Fibroblast of the conjunctiva (primary cell): ENCODE measurements at places on chromosomes 12 and 14.

DNA sequence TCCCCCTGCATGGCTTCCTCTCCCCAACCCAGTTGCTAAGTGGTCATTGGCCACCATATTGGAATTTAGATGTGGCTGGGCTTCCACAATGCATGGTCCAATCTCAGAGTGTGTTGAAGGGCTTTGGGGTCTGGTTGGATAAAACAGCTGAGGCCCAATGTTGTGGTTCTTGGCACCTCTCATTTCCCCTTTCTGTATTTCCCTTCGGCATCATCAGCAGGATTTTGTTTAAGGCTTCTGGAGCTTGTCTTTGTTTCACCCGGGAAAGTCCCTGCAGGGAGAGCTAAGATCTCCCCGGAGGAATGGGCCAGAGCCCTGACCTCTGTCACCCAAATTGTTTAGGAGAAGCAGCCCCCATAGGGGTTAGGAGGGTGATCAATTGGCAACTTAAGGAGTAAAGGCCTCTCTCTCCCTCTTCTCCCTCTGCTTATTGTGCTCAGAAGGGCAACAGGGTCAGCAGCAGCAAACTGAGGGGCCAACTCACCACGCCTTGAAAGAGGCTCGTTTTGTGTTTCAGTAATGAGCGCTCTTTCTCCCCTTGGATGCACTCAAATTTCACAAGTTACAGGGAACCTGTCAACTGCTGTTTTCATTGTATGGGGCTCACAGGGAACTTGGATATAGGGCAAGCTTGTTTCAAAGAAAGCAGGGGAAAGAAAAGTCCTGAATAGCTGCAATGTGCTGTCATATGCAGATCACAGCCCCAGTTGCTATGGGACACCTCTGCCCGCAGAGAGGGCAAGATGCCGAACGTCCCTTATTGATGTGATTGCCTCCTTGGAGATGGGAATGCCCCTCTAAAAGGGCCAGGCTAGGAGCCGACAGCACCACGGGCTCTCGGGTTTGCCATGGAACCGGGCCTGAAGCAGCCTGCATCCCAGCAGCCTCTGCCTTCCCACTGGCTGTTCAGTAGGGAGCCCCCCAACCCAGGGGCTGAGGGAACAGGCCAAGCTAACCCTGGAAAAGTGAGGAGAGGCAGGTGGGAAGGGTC lies 223.7 kb downstream of the ZFP36L1 start:
- no peak for DNase-seq

- DNase-seq: no peak
These were observed 13.7 kb downstream of the ARID2 start for GRCh38 chr12:45743247-45743646.

GRCh38 chr14:63448841-63449240 lies 94.3 kb downstream of the PPP2R5E start:
- DNase-seq: no peak

- DNase-seq: no peak
These were observed 396.7 kb upstream of the OR4E1 start for GRCh38 chr14:22070119-22070982.

GRCh38 chr12:91178781-91179180 lies 3.8 kb downstream of the DCN start:
- no peak for DNase-seq

DNA sequence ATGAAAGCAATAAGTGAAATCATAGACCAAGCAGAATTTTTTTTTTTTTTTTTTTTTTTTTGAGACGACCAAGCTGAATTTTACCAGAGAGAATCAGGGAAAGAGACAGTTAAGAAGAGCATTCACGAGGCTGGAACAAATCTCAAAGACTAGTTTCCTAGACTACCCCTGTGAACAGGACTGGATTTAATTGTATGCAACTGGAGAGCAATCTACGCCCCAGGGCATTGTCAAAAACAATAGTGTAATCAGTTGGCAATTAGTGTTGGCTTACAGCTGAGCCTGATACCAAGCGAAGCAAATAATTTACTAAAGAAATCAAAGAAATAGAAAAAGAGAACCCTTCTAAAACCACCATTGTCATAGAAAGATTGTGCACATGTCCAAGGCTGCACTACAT lies 232.9 kb upstream of the CPNE8 start:
- no peak for DNase-seq

GRCh38 chr14:98234208-98234607 lies 1037.8 kb downstream of the BCL11B start:
- DNase-seq: no peak

DNA sequence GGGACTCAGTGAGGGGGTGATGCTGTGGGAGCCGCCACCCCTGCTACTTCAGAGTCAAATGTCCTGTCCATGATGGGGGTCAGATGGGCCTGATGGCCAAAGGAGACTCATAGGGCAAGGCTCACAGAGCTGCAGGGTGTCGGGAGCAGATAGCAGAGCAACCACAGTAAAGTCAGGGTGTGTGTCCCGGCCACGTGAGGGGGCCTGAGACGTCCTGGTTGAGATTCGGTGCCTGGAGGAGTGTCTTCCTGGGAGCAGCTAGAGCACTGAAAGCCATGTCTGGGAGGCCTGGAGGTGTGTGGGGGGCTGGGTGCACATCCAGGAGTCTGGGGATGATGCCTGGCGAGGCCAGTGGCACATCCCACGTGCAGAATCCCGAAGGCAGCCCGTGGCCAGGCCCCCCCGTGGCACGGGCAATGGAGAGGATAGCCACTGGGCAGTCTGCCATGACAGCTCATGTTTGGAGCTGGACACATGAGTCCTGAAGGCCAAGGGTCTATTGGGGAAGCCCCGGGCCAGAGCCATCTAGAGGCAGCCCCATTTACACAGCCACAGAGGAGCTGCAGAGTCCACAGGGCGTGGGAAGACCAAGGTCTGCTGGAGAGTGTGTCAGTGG lies 308.0 kb upstream of the SFSWAP start:
- no peak for DNase-seq

DNA sequence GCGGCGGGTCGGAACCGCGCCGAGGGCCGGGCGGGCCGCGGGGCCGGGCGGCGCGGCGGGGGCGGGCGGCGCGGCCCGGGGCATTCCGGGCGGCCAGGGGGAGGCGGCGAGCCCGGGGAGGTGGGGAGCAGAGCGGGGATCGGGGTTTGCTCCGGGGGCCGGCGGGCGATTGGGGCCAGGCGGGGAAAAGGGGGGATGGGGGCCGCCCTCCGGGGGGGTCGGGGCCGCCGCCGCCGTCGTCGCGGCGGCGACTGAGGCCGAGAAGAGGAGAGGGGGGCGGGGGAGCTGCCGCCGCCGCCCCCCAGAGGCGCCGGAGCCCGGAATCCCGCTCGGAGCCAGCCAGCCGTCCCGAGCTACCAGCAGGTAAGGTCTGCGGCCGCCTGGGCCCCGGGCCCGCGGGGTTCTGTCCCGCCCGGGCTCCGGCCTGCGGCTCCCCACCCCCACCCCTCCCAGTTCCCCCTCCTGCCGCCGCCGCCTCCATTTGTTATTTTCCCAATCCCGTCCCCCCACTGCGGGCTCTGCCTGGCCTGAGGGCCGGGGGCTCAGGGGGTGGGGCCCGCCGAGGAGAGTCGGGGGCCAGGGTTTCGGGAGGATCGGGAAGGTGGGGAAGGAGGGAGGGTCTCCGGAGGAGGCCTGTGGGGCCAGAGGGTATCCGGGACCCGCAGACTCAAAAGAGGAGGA lies 403 bp downstream of the ATN1 start:
- no peak for DNase-seq

DNA sequence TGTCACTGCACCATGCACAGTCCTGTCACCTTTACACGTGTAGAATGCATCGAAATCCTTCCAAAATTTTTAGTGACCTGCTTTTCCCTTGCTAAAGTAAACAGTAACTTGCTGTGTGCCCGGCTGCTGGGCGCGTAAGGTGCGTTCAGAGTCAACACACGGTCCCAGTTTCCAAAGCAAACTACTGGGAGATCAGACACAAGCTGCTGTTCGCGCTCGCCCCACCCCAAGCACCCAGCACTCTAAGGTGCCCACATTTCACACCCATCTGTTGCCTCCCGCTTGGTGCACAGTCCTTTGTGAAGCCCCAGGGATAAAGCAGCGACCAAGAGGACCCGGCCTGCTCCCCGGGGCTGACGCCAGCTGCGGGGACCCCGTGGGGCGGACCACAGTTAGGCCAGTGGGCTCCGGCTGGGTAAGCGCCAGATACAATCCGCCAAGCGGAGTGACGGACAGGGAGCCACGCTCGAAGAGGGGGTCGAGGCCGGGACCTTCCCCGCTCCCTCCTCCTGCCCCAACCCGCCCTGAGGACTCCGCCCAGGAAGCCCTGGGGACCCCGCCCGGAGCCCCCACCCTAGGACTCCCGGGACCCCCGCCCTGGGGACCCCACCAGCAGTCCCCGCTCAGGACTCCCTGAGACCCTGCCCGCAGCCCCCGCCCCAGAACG lies 633 bp downstream of the STX2 start:
- DNase-seq: no peak

- DNase-seq: no peak
These were observed 15.5 kb upstream of the KLC1 start for GRCh38 chr14:103613517-103613916.

DNA sequence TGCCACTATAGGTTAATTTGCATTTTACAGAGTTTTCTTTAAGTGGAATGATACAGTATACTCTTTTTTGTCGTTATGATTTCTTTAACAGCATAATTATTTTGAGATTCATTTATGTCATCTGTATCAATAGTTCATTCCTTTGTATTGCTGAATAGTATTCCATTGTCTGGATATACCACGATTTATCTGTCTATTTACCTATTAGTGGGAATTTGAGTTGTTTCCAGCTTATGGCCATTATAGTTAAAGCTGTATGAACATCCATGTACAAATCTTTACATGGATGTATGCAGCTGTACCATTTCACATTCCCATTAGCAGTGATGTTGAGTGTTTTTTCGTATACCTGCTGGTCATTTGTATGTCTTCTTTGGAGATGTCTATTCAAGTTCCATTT lies 163.9 kb downstream of the ETNK1 start:
- no peak for DNase-seq
